Activated CD8-positive, alpha-beta T cell treated with anti-CD3 and anti-CD28 coated beads for 36 hours (primary cell): ENCODE measurements at places on chromosomes 7 and 10. TPM values are rescaled to one million over a fixed set of nuclear protein-coding genes. Genes with fewer than 3 reads are reported as not detected.

EBLN1 gene
- not detected for total RNA-seq

DNA sequence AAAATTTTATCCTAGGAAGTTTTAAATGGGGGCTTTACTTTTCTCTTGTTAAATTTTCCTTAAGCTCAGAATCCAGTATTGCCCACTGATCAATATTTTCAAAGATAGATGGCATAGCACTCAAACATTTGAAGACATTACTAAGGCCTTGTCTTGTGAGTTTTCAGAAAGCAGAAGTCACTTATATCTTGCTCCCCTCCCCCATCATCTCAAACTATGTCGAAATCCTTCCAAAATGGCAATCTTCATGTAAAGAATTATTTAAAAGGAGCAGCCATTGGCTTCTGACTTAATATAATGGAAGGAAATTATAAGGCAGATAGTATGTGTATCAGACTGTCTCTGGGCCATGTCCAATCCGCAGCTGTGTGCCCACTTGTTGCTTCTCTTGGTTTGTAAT lies 553.5 kb upstream of the C7orf33 start:
- no peaks in the 10 kb centered on the region for H3K4me1 ChIP-seq
- DNase-seq: no peak
- no peaks in the 10 kb centered on the region for H3K36me3 ChIP-seq
- no peak overlapping the region for H3K27ac ChIP-seq
- no peak overlapping the region for H3K4me3 ChIP-seq

- no peak overlapping the region for H3K4me3 ChIP-seq
- no peak for DNase-seq
- H3K36me3 ChIP-seq: no peaks in the 10 kb centered on the region
- H3K27ac ChIP-seq: no peak overlapping the region
- no peaks in the 10 kb centered on the region for H3K4me1 ChIP-seq
- no peaks in the 10 kb centered on the region for H3K27me3 ChIP-seq
Observed at GRCh38 chr7:142876236-142876960, 9.1 kb downstream of the TRPV6 start.

- H3K27me3 ChIP-seq: peaks cover 10% of the 10 kb centered on the region
- DNase-seq: no peak
- no peak overlapping the region for H3K27ac ChIP-seq
Observed at GRCh38 chr7:44305564-44306507, 19.6 kb downstream of the CAMK2B start.

- H3K27me3 ChIP-seq: peaks cover 4% of the 10 kb centered on the region
- no peak overlapping the region for H3K4me3 ChIP-seq
- H3K36me3 ChIP-seq: no peaks in the 10 kb centered on the region
- no peak overlapping the region for H3K27ac ChIP-seq
Observed at GRCh38 chr10:50883629-50884028, 1.8 kb downstream of the A1CF start.

- H3K4me1 ChIP-seq: peaks cover 3% of the 10 kb centered on the region
- no peak for DNase-seq
- H3K27ac ChIP-seq: no peak overlapping the region
- no peak overlapping the region for H3K4me3 ChIP-seq
- H3K36me3 ChIP-seq: no peaks in the 10 kb centered on the region
- peaks cover 13% of the 10 kb centered on the region for H3K27me3 ChIP-seq
Observed at GRCh38 chr10:95818668-95819067, 62.7 kb downstream of the ENTPD1 start.

GRCh38 chr10:13231808-13232207 lies 2.4 kb downstream of the UCMA start:
- no peak overlapping the region for H3K27ac ChIP-seq
- H3K36me3 ChIP-seq: no peaks in the 10 kb centered on the region
- no peak for DNase-seq
- no peaks in the 10 kb centered on the region for H3K27me3 ChIP-seq
- H3K4me3 ChIP-seq: no peak overlapping the region

DNA sequence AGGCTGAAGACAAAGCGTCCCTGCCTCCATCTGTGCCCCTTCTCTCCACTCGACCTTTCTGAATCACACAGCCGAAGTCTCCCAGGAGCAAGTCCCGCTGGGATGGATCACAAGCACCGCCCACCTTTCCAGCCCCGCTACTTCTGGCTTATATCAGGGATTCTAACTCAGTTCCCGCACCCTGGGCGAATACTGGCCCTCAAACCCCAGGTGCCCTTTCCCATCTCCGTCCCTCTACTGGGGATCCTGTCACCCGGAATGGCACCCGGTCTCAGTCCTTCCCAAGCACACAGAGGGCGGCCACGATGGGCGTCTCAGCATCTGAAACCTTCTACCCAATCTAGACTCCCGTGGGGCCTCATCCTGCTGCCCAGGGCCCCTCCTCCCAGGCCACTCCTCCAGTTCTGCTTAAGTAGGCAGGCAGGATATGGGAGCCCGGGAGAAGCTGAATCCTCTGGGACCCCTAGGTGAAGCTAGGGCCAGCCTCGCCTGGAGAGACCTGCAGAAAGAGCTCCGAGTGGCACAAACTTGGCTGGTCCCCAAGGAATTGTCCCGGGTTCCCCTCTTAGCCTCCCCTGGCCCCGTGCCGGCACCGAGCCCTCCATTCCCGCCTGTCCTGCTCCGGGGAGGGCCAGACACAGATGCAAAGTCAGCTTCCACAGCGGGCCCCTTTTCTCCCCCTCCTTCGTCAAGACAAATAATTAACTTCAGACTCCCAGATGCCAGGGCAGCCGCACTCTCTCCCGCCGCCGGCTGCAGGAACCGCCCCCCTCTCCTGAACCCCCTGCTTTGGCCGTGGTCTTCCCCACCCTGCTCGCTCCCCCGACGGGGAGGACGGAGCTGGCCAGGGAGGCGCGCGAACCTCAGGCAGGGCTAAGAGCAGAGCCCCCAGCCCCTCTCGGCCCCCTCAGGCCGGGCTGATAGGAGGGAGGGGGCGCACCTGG lies 612 bp downstream of the KCP start:
- no peak overlapping the region for H3K27ac ChIP-seq
- H3K36me3 ChIP-seq: no peaks in the 10 kb centered on the region
- no peak for DNase-seq
- peaks cover 2% of the 10 kb centered on the region for H3K4me1 ChIP-seq
- peaks cover 41% of the 10 kb centered on the region for H3K27me3 ChIP-seq
- H3K4me3 ChIP-seq: no peak overlapping the region
